ENCODE measurements at places on chromosomes 1 and 21. TPM values are rescaled to one million over a fixed set of nuclear protein-coding genes. Genes with fewer than 3 reads are reported as not detected.

DNA sequence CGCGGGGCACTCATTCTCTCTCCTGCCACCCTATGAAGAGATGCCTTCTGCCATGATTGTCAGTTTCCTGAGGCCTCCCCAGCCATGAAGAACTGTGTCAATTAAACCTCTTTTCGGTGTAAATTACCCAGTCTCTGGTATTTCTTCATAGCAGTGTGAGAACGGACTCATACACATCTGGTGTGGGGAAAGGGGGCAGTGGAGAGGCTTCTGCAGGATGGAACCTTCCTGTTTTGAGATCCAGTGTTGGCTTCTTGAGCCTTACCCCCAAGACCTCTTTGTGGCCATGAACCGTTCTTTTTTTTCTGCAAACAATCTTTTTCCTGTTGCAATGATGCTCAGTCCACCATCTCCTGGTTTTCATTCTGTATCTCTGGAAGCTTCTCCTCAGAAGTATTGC, 248.4 kb downstream of the PRDM2 start:
- DNase-seq: no peak
- no peaks in the 10 kb centered on the region for H3K36me3 ChIP-seq
- no peaks in the 10 kb centered on the region for H3K27me3 ChIP-seq
- H3K27ac ChIP-seq: no peak overlapping the region

Gene SLC6A9
- total RNA-seq: 9.2 TPM

DNA sequence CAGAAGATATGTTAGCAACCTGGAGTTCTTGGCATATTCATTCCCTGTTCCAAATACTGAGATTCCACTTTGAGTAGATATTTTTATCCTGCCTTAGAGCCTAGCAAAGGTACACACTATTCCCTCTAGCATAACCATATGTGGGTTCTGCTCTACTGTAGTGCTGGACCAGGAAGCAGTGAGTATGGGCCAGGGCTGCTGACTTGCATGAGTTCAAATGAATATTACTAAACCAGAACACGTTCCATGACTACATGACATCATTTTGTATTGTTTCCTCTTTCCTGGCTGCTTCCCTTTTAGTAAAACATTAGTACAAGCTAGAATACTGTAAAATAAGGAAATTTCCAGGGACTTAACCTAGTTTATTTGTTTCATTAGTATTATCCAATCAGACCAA, 41.1 kb downstream of the TNFSF18 start:
- H3K4me1 ChIP-seq: no peaks in the 10 kb centered on the region
- H3K27ac ChIP-seq: no peak overlapping the region
- no peaks in the 10 kb centered on the region for H3K27me3 ChIP-seq
- H3K36me3 ChIP-seq: no peaks in the 10 kb centered on the region
- no peak for DNase-seq

GRCh38 chr1:205259324-205259832, 31.6 kb downstream of the TMCC2 start:
- peaks cover 4% of the 10 kb centered on the region for H3K4me1 ChIP-seq
- H3K27ac ChIP-seq: peak overlapping the region; percentile 41
- no peak for DNase-seq
- no peaks in the 10 kb centered on the region for H3K27me3 ChIP-seq
- H3K4me3 ChIP-seq: no peak overlapping the region
- H3K36me3 ChIP-seq: no peaks in the 10 kb centered on the region

Gene NPPB
- total RNA-seq: not detected

Gene JAM2
- 0.21 TPM for total RNA-seq

Measured in Panc1 (cell line).